ENCODE measurements at places on chromosomes 1 and 21. TPM values are rescaled to one million over a fixed set of nuclear protein-coding genes. Genes with fewer than 3 reads are reported as not detected.

S100B gene
- total RNA-seq: not detected

BTBD8 gene
- total RNA-seq: 0.55 TPM

SPRR2B gene
- not detected for total RNA-seq

KIF17 gene
- 1.8 TPM for total RNA-seq

SERPINC1 gene
- 0.16 TPM for total RNA-seq

AIRE gene
- not detected for total RNA-seq

AUNIP gene
- 9.4 TPM for total RNA-seq

FOXD3 gene
- 0.64 TPM for total RNA-seq

TENT5C gene
- 0.14 TPM for total RNA-seq

PKP1 gene
- total RNA-seq: 0.08 TPM

All from A549 treated with dexamethasone at 1 μM for 4 hours (cell line).